ENCODE measurements at places on chromosomes 6 and 20.

DNA sequence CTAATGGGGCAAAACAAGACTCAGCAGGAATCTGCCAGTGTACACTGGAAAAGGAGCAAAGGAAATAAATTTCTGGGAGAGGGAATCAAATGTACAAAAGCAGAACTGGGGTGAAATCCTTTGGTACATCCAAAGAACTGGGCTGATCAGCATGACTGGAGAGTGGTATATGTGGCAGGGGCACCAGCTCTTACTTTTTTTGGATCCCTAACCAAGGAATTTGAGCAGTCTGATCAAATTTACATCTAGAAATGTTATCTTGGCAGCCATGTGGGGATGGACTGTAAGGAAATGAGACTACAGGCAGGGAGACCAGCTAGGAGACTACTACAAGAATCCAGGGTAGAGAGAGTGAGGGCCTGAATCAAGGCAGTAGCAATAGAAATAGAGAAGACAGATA lies 1.2 kb upstream of the ZSCAN31 start:
- no peak for DNase-seq

GRCh38 chr6:72741083-72741482 lies 119.2 kb downstream of the KCNQ5 start:
- DNase-seq: no peak

DNA sequence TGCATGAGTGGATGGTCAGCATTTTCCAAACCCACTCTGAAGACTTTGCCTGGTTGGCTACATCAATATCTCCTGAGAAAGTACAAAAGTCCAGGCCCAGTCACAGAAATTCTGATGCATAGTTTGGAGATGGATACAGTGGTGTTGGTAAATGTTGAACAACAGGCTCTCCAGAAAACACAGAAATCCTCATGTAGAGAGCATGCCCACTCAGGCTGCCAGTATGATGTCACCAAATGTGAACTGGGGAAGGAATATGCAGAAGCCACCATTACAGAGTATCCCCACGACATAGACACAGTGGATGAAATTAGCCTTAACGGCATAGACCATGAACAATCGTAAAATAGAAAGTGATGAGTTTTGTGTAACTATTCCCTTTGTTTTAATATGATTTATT lies 97.1 kb upstream of the NXT1 start:
- DNase-seq: no peak

GRCh38 chr6:135282395-135282794 lies 101.3 kb downstream of the MYB start:
- no peak for DNase-seq

DNA sequence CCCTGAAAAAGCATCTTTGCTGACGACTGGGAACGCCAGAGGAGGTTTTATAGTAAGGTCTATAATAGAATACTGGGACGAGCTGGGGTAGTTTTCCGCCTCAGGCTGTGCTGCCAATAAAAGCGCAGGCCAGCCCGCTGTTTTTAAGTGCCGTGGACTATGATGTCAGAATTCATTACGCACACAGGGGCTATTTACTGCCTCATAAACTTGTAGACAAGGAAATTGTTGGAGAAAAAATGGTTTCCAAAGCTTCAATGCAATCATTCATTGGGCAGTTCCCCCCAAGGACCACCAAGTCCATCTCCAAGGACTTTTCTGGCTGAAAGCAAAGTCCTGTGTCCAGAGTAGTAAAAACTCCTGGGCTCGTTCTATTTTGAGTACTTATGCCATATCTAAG lies 20.4 kb upstream of the FOXF2 start:
- DNase-seq: no peak

DNA sequence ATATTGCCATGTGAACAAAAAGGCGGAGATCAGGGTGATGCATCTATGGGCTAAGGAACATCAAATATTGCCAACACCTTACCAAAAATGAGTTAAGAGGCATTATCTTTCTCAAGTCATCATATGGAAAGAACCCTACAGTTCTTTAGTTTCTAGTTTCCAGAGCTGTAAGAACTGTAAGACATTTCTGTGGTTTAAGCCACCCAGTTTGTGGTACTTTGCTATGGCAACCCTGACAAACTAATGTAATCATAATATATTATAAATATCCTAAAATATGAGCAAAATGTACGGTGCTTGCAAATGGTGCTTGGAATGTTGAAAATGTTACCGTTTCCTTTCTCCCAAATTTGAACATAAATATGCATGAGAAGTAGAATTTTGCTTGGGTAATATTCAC lies 349.6 kb downstream of the PHF3 start:
- no peak for DNase-seq
